ENCODE measurements at places on chromosomes 3 and 15.

- H3K4me3 ChIP-seq: no peak overlapping the region
- H3K27me3 ChIP-seq: no peaks in the 10 kb centered on the region
- H3K4me1 ChIP-seq: peaks cover 4% of the 10 kb centered on the region
- DNase-seq: no peak
- H3K27ac ChIP-seq: no peak overlapping the region
Observed at GRCh38 chr15:85745525-85746150, 49.1 kb downstream of the KLHL25 start.

DNA sequence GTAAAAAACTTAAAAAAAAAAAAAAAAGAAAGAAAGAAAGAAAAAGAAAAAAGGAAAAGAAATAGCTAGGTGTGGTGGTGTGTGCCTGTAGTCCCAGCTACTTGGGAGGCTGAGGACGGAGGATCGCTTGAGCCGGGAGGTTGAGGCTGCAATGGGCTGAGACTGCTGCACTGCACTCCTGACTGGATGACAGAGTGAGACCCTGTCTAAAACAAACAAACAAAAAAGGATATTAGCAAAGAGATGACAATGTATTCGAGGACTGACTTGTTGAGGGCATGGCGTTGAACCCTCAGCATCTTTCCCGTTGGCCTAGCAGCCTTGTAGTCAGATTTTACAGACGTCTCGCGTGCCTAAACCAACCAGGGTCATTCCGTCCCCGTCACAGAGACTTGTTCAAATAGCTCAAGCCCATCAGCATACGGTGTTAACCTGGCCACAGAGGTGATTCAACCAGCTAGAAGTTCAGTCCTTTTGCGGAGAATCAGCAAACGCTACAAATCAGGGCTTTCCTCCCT, 528 bp upstream of the NIT2 start:
- DNase-seq: no peak
- H3K27ac ChIP-seq: peak overlapping the region; percentile 68
- H3K4me3 ChIP-seq: peak overlapping the region; percentile 78
- H3K4me1 ChIP-seq: peaks cover 23% of the 10 kb centered on the region

- no peak overlapping the region for H3K4me3 ChIP-seq
- H3K27me3 ChIP-seq: peaks cover 39% of the 10 kb centered on the region
- no peaks in the 10 kb centered on the region for H3K36me3 ChIP-seq
- no peak for DNase-seq
- H3K27ac ChIP-seq: no peak overlapping the region
Observed at GRCh38 chr15:48855501-48856440, 22.2 kb upstream of the EID1 start.

GRCh38 chr15:65612616-65612946, 1.6 kb upstream of the INTS14 start:
- no peaks in the 10 kb centered on the region for H3K27me3 ChIP-seq
- H3K4me3 ChIP-seq: no peak overlapping the region
- no peak overlapping the region for H3K27ac ChIP-seq
- DNase-seq: no peak

DNA sequence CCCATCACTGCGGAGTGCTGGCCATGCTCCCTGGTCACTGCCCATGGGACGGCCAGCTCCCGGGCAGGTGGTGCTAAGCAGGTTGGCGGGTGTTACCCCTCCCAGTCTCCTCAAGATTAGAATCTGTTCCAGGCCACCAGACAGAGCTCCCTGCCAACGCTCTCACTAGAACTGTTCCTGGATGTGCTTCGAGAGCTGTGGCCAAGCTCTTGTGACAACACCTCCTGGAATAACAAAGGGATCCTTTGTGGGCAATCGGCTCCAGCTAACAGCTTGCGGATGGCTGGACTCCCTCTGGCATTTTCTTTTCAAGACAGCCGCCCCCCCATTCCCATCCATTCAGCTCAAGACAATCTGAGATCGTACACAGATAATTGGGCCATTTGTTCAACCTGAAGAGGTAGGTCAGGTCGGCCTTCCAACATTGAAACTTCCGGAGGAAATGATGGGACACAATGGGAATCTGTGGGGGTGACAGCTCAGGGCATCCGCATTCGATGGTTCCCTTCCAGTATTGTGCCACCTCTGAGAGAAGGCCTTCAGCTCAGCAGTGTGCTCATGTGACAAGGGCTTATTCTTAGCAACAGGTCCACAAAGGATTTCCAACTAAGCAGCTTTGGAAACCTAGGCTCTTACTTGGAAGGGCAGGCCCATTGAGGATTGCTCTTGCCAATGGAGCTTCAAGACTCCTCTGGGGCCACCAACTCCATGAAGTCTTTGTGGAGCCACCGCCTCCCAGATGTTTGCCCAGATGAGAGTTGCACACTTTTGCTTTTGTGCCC, 11.6 kb upstream of the EPHB3 start:
- H3K27me3 ChIP-seq: peaks cover 13% of the 10 kb centered on the region
- no peak overlapping the region for H3K27ac ChIP-seq
- no peaks in the 10 kb centered on the region for H3K36me3 ChIP-seq
- no peak overlapping the region for H3K4me3 ChIP-seq

DNA sequence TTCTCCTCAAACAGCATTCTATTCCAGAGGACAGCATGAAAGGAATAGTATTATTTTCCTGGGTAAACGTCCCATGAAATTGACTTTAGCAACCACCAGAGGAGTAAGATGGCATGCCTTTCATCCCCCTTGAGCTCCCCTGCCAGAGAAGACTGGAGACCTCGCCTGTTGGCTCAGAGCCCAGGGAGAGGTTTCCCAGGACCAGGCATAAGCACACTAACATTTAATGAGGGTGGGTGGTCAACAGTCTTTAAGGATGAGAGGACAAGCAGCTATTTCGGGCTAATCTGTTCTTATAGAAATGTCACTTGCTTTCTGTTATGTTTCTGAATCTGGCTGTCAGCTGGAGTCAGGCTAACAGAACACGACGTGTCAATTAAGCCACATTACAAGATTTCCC, 390.5 kb downstream of the GABRG3 start:
- H3K4me3 ChIP-seq: no peak overlapping the region
- no peaks in the 10 kb centered on the region for H3K27me3 ChIP-seq
- H3K4me1 ChIP-seq: no peaks in the 10 kb centered on the region
- no peak for DNase-seq

DNA sequence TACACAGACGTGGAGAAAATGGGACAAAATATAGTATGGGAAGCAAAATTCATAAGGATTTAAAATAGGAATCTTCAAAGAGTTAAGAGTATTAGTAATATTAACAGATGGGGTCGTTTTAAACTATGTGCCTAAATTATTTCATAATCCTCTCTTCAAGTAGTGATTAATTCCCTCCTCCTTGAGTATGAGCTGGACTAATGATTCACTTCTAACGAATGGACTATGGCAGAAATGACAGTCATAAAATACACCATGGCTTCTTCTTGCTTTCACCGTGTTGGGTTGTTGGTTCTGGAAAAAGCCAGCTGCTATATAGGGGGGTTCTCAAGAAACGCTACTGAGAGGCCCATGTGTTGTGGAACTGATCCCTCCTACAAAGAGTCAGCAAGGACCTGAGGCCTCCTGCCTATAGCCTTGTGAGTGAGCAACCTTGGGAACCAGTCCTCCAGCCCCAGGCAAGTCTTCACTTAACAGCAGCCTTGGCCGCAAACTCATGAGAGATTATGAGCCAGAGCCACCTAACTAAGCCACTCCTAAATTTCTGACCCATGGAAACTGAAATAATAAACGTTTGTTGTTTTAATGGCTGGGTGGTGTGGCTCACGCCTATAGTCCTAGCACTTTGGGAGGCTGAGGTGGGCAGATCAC, 64.8 kb upstream of the ABHD2 start:
- H3K4me3 ChIP-seq: no peak overlapping the region
- H3K4me1 ChIP-seq: peaks cover 10% of the 10 kb centered on the region
- H3K27ac ChIP-seq: no peak overlapping the region
- H3K36me3 ChIP-seq: no peaks in the 10 kb centered on the region
- no peak for DNase-seq

- H3K4me1 ChIP-seq: peaks cover 20% of the 10 kb centered on the region
- H3K27me3 ChIP-seq: no peaks in the 10 kb centered on the region
- H3K4me3 ChIP-seq: no peak overlapping the region
- DNase-seq: no peak
Observed at GRCh38 chr15:85591622-85592021, 203.1 kb downstream of the KLHL25 start.

DNA sequence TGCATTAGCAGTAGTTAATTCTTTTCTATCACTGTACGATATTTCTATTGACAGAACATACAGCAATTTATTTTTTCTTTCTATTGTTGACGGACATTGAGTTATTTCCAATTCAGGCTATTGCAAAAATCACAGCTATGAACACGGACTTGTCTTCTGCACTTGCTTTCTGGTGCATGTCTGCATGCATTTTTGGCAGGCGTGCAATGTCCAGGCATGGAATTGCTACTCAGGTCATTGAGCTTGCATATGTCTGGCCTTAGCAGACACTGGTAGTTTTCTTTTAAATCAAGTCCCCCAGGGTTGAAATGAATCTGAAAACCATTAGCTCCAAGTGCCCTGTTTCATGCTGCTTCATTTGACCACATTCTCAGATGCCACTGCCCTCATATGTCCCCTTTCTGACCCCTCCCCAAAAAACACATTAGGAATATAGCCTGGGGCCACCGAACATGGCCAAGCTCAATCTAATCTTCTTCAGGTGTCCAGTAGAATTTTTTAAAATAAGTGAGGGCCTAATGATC, 72.8 kb downstream of the LRIG1 start:
- peaks cover 1% of the 10 kb centered on the region for H3K4me1 ChIP-seq
- H3K36me3 ChIP-seq: peaks cover 9% of the 10 kb centered on the region
- H3K27ac ChIP-seq: no peak overlapping the region
- DNase-seq: no peak
- no peaks in the 10 kb centered on the region for H3K27me3 ChIP-seq

- no peaks in the 10 kb centered on the region for H3K27me3 ChIP-seq
- no peak overlapping the region for H3K27ac ChIP-seq
- no peak overlapping the region for H3K4me3 ChIP-seq
- no peaks in the 10 kb centered on the region for H3K36me3 ChIP-seq
- DNase-seq: no peak
- H3K4me1 ChIP-seq: no peaks in the 10 kb centered on the region
Observed at GRCh38 chr3:88930611-88931010, 176.8 kb upstream of the EPHA3 start.

DNA sequence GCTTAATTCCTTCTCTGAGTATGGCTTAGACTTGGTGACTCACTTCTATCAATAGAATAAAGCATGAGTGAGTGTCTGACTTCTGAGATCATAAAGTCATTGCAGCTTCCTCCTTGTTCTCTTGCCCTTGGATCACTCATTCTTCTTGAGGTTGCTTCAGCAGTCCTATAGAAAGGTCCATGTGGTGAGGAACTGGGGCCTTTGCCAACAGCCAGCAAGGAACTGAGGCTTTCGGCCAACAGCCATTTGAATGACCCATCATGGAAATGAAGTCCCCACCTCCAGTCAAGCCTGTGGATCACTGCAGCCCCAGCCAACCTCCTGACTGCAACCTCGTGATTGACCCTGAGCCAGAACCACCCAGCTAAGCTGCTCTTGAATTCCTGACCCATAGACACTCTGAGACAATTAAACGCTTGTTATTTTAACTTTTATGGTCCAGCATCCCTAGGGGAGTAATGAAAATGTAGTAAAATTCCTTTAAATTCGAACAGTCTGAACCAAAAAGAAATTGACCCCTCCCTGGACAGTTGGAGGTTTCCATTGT, 84.5 kb downstream of the WDR76 start:
- H3K27me3 ChIP-seq: no peaks in the 10 kb centered on the region
- H3K4me1 ChIP-seq: no peaks in the 10 kb centered on the region
- DNase-seq: no peak
- no peak overlapping the region for H3K4me3 ChIP-seq
- no peaks in the 10 kb centered on the region for H3K36me3 ChIP-seq

GRCh38 chr15:76336254-76337058, at the start of gene ISL2:
Gene ISL2, plus strand, starts transcription at chr15:76336773. Its CDS starts 111 bp downstream, at chr15:76336884.
- H3K27me3 ChIP-seq: peaks cover 63% of the 10 kb centered on the region
- H3K4me1 ChIP-seq: peaks cover 51% of the 10 kb centered on the region
- peak within 1 kb of the TSS; percentile 67 for H3K4me3 ChIP-seq
- DNase-seq: peak; percentile 77
- peak within 1 kb of the TSS; percentile 58 for H3K27ac ChIP-seq

DNA sequence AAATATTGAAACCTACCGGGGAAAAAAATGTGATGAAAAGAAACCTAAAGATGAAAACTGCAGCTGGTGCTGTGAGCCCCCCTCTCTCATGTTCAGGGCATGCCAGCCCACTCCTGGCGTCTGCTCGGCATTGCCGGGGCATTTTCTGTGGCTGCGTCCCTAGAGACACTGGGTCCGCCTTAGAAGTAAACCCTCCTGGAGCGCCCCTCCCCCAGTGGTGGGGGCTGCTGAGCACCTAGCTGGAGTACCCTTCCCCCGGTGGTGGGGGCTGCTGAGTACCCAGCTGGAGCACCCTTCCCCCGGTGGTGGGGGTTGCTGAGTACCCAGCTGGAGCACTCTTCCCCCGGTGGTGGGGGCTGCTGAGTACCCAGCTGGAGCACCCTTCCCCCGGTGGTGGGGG, 24.5 kb upstream of the GABRA5 start:
- no peaks in the 10 kb centered on the region for H3K36me3 ChIP-seq
- no peaks in the 10 kb centered on the region for H3K27me3 ChIP-seq
- no peak overlapping the region for H3K27ac ChIP-seq
- H3K4me3 ChIP-seq: no peak overlapping the region
- DNase-seq: no peak

Data from activated CD8-positive, alpha-beta T cell treated with anti-CD3 and anti-CD28 coated beads, Interleukin-2, amount 10 ng/mL, durations not matched to agents 7 days and 5 days (primary cell).